ENCODE measurements at places on chromosomes 3 and 15. TPM values are rescaled to one million over a fixed set of nuclear protein-coding genes. Genes with fewer than 3 reads are reported as not detected.

GRCh38 chr3:40588406-40588805 is 63.6 kb downstream of the ZNF621 start:
- no peak overlapping the region for H3K27ac ChIP-seq
- H3K4me3 ChIP-seq, result no peak overlapping the region
- peak; percentile 33 for DNase-seq

DNA sequence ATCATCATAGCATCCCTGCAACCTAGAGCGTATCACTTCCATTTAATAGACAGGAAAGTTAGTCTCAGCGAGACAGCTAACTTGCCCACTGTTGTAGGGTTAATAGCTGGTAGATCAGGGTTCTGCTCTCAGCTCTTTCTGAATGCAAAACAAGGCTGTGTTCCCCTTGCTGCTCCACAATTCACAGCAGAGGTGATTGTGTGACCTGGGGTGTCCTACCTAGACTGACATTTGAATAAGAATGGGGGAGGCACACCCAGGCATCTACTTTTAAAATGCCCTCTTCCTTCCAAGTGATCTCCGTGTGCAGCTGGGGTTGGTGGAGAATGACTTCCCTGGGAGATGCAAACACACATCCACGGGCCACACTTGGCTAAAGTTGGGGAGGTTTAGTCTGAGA is 43.0 kb upstream of the CACNA2D3 start:
- H3K27ac ChIP-seq, result no peak overlapping the region
- no peak overlapping the region for H3K4me3 ChIP-seq
- no peak for DNase-seq
- peaks cover 40% of the 10 kb centered on the region for H3K27me3 ChIP-seq

- no peak for DNase-seq
- H3K27me3 ChIP-seq, result no peaks in the 10 kb centered on the region
- H3K4me1 ChIP-seq, result no peaks in the 10 kb centered on the region
- H3K36me3 ChIP-seq, result no peaks in the 10 kb centered on the region
Observed at GRCh38 chr3:107884719-107885460, 205.9 kb downstream of the CD47 start.

The GOLGA8R gene
- 2.0 TPM for total RNA-seq

Measured in hepatocyte (in vitro differentiated cells).